ENCODE measurements at places on chromosomes 3 and 15. TPM values are rescaled to one million over a fixed set of nuclear protein-coding genes. Genes with fewer than 3 reads are reported as not detected.

Gene GPD1L
- 5.8 TPM for polyA plus RNA-seq

Gene RAD51
- 5.0 TPM for polyA plus RNA-seq

Gene MME
- 89.3 TPM for polyA plus RNA-seq

Gene ANKRD34C
- not detected for polyA plus RNA-seq

Gene CCRL2
- 3.7 TPM for polyA plus RNA-seq

Gene GCSAM
- polyA plus RNA-seq = not detected

Data from fibroblast of lung (primary cell).